Right ventricle myocardium superior (tissue), 1 donor: ENCODE measurements at places on chromosomes 16 and 17. TPM values are rescaled to one million over a fixed set of nuclear protein-coding genes. Genes with fewer than 3 reads are reported as not detected.

Gene FGF11
- total RNA-seq, result 9.8 TPM

Gene OR4D1
- not detected for total RNA-seq

DNA sequence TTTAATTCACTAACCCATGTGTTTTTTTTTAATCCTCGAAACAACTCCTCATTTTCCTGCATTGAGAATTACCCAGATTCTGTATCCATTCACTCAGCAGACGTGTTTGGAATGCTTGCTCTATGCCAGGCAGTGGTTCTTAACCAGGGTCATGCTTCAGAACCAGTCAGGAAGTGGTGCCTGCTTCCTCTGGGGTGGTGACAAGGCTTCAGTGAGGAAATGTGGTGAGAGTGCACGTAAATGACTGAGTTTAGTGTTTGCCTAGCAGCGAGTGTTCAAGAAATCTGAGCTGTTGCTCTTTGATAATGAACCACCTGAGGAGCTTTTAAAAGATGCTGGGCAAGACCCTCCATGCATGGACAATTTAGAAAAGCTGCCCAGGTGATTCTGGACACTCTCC is 9.9 kb downstream of the ZFP90 start:
- DNase-seq, result no peak

DNA sequence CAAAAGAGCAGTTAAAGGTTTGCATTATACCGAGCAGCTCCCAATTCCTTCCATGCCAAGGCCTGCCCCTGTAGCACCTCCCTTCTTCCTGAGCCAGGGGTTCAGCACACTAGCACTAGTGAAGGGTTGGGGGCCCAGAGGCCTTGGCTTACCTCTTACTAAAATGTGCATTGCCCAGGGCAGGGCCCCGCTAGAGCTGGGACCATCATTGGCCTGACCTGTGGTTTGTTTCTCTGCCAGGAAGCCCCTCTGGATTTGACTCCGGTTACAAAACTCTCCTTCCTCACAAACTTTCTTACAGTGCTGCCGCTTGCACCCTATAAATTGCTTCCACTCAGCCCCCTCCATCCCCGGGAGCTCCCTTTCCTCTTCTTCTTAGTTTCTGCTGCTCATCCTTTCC is 33.8 kb downstream of the MPRIP start:
- no peak for DNase-seq

GRCh38 chr16:82756283-82756599 is 129.5 kb downstream of the CDH13 start:
- DNase-seq, result no peak

DNA sequence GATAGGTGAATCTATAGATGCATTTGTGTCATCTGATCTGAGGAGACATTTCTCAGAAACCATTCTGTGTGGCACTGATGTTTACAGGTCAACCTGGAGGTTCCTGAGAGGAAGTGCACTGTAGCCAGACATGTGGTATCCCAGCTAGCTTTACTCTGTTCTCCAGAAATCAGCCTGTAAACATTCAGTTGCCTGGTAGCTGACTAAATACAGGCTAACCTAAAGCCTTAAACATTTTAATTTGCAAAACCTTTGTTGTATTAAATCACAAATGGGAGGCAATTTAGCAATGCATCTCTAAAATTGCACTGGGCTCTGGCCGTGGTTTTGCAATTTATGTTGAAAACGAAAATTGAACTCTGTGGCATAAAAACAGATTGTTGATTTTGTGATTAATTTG is 207.6 kb downstream of the FTO start:
- DNase-seq, result no peak
